Stimulated activated CD4-positive, alpha-beta T cell treated with anti-CD3 and anti-CD28 coated beads, Interleukin-4, amount 100 ng/mL, for 1 hour (primary cell): ENCODE measurements at places on chromosomes 7 and 10.

DNA sequence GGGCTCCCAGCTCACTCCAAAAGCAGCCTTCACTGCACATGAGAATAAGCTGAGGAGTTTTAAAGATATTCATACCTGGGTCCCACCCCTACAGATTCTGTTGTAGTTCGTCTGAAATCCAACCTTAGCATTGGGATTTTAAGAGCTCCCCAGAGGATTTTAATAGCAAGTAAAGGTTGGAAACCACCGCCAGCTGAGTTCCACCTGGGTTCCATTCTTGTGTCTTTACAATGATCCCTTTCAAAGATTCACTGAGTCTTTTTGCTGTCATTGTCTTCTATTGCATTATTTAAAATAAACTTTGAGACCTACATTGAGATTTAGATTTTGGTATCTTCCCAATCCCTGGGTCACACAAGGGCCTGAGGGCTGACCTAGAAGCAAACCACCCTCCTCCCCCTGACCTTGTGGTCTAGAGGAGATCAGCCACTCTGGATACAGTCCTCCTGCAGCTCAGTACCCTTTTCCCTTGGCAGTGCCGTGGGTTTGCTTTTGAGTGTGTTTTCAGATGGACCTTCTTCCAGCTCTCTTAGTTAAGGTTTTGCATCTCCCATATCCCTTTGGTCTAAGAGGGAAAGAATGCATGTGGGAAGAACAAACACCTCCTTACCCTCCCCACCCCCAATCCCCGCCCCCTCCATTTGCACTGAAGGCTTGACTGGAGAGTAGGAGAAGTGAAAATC lies 22.6 kb upstream of the SIRT1 start:
- DNase-seq: no peak

GRCh38 chr10:28442403-28442802 lies 90.5 kb upstream of the WAC start:
- no peak for DNase-seq

DNA sequence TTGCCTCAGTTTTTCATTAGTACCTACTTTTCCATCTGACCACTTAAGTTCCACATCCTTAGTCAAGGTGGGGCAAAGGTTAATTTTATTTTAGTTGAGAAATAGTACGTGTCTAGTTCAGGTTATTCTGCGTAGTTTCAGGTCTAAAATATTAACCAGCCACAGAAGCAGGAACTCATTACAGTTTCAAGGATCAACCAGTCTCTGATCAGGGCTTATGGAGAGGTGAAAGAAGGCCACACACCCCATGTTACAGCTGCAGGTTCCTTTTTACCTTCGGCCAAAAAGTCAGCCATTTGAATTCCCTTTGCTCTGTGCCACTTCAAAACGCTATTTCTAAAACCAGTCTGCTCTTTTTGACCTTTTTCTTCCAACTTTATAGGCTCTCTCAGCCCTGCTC lies 134.2 kb downstream of the CTTNBP2 start:
- DNase-seq: no peak

- no peak for DNase-seq
Measured at GRCh38 chr10:6743291-6743849, 163.3 kb upstream of the PRKCQ start.

- no peak for DNase-seq
Measured at GRCh38 chr7:41730161-41730560, 27.3 kb upstream of the INHBA start.

- DNase-seq: no peak
Measured at GRCh38 chr7:78363866-78364265, 565.3 kb downstream of the PHTF2 start.

DNA sequence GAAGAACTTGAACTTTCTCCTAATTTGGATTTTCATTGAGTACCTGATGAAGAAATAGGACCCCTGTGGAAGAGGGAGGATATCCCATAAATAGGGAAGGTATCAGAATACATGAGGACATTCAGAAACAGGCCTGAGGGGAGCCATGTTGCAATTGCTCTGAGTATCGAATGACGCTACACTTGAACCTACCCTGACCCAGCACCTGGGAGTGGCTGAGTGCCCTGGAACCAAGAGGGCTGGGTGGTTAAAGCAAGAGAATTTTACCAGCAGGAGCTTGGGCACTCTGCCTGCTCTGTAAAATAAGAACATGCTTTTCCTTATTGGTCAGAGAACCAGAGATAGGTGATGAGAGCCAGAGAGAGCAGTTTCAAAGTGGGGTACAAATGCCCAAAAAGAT lies 7.2 kb downstream of the NEUROD6 start:
- DNase-seq: no peak

DNA sequence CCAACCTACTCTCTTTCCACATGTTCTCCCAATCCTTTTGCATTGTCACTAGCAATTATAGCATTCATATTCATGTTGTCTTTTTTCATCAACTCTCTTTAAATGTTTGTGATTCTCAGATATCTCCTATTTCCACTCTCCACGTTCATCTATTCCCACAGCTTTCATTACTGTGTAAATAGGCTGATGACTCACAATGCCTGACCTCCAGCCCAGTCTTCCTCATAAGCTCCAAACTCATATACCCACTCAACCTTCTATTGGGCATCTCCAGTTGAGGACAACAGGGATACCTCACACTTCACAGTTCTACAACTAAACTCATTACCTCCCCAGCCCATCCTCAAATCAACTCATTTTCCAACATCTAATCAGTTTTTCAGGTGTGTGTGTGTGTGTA lies 194.1 kb downstream of the DGKI start:
- no peak for DNase-seq

- no peak for DNase-seq
Measured at GRCh38 chr7:65746398-65746669, 126.5 kb upstream of the VKORC1L1 start.

- DNase-seq: no peak
Measured at GRCh38 chr7:77321300-77321699, 94.8 kb downstream of the GSAP start.

- DNase-seq: no peak
Measured at GRCh38 chr7:134761266-134761665, 18.2 kb upstream of the CALD1 start.

GRCh38 chr7:155994279-155994811 lies 182.1 kb upstream of the SHH start:
- no peak for DNase-seq

DNA sequence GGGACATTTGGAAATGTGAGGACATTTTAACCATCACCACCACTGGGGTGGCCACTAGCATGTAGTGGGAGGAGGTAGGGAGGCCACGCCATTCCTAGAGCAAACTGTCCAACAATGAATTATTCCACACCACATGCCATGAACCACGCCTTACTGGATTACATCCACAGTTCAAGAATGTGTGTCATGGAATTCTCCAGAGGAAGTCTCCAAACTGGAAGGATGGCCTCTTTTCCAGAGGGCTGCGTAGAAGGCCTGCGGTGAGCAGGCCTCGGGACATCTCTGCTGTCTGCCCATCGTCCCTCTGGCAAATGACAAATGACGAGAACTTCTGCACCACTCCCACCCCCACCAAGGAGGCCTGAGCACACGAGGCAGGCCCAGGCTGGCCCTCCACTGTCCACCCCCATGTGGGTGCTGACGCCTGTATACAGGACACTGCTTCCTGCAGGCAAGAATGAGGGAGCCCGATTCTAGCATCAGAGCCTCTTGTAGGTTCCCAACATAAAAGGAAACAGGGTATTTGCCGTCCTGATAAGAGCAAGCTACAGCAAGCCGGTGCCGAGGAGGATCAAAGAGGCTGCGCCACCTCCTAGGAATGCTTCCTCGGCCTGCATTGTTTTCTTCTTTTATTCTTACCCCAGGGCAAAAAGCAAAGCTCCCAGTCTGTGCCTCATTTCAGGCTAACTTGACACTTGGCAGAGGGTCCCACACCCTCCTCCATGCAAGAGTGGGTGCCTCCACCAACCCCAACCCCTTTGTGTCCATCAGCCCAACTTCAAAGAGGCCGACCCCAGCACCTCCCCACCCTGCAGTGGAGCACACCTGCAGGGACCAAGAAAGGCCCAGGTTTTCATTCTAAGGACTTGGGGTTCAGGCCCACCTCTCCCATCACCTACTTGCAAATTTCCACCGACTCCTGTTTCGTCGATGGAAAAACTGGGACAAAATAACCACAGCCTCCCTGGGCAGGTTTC lies 23.9 kb downstream of the TNS3 start:
- no peak for DNase-seq

DNA sequence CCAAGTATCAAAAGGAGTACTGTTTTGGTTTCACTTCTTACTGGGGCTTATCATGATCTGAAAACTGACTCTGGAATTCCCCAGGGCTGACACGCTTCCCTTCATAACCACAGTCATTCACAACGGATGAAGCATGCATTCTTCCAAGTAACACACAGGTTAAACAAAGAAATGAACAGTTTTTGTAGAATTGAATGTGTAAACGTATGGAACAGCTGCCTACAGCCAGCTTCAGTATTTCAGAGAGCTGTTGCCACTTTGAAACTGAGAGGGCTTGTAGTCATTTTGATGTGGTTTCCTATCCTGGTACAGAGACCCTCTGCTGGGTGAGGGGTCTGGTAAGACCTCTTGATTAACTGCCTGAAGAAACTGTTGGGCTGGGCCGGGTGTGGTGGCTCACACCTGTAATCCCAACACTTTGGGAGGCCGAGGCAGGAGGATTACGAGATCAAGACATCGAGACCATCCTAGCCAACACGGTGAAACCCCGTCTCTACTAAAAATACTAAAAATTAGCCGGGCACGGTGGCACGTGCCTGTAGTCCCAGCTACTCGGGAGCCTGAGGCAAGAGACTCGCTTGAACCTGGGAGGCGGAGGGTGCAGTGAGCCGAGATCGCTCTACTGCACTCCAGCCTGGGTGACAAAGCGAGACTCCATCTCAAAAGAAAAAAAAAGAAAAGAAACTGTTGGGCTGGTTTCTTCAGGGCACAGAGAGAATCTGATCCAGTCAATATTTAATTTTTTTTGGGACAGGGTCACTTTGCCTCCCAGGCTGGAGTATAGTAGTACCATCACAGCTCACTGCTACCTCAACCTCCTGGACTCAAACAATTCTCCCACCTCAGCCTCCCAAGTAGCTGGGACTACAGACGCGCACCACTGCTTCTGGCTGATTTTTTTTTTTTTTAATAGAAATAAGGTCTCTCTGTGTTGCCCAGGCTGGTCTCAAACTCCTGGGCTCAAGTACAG lies 4.7 kb downstream of the NFE2L3 start:
- peak; percentile 45 for DNase-seq

- DNase-seq: no peak
Measured at GRCh38 chr7:91683823-91684222, 196.7 kb downstream of the MTERF1 start.

DNA sequence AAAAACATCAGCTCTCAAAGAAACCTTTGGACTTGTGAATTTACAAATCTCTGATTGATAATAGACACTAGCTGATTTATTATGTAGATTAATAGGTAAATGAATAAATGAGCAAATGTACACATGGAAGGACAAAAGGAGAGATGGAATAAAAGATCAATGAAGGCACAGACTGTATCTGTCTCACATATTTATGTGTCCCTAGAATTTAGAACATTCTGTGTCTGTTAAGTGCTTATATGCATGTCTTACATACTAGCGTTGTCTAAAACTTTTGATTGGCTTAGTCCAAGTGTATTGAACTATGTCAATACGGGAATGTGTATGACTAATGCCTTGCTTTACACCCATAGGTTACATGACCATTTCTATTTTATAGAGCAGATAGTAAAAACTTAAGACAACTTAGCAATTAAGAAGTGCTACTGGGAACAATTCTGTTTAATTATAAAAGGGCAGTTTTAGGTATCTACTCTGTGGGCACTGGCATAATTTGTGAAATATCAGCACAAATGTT lies 140.3 kb downstream of the PLXDC2 start:
- DNase-seq: no peak

DNA sequence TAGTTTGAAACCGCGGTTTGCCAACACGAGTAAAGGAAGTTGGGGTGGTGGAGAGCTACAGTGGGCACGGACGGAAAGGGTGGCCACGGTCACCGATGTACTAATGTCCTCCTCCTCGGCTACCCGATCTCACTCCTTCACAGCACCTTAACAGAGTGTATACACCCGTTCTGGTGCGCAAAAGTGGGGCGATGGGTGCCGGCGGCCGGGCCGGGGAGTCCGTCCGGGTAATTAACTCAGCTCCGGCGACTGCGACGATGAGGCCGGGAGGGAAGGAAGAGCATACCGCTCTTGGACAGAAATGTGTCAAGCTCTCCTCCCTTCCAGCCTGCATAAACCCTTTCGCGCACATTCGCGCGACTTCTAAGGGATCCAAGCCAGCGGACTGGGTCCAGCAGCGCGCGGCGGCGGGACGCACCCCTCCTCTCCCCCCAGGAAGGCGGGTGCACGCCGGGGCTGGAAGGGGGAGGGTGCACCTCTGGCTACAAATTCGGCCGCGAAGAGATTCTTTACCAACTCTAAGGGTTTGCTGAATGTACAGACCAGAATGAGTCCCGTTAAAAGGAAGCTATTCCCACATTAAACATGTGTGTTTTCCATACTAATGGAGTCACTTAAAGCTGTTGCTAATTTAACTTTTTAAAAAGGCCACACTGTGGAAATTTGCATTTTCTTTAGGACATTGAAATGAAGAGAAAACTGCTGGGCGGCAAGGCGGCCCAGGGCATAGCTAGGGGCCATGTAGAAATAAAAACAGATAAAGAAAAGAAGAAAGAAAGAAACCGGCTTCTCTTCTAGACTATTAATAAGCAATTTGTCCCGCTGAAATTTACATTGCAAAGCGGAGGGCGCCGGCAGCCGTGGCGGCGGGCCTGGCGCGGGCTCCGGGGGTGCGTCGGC lies 6.6 kb upstream of the EBF3 start:
- no peak for DNase-seq

DNA sequence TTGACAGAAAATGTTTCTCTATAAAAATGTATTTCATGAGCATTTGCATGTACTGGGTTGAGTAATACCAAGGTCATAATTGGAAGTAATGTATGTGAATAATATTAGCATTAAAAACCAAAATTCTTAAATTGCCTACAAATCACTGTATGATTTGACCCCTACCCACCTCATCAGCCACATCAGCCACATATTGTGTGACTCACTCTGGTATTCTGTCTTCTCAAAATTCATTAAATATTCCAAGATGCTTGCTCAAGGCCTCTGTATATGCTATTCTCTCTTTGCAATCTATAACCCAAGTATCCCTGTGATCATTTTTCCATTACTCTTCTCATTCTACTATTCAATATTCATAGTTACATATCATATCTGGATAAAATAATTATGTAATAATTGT lies 21.4 kb downstream of the POT1 start:
- DNase-seq: no peak

DNA sequence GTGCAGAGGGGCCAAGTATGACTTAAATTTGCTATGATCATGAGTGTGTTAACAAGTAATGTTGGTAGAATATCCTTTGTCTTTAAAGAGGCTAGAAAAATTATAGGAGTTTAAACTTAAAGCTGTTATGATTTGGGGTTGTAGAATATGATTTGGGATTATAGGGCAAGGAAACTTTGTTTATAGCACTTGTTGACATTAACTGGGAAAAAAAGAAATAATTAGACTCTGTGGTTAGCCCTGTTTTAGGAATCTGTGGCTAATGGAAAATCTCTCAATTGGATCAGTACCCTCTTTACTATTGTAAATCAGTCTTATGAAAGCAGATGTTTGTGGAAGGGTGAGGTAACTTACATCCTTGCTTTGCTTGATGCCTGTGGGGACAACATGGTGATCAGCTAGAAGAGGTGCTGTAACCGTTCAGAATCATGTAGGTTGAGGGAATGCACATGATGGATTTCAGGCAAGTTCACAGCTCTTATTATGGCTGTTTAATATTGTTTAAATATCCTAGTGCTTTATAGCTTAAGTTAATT lies 11.1 kb downstream of the ING3 start:
- DNase-seq: no peak

- peak; percentile 34 for DNase-seq
Measured at GRCh38 chr7:12067156-12067831, 143.8 kb upstream of the TMEM106B start.
